ENCODE measurements at places on chromosomes 3 and 15.

DNA sequence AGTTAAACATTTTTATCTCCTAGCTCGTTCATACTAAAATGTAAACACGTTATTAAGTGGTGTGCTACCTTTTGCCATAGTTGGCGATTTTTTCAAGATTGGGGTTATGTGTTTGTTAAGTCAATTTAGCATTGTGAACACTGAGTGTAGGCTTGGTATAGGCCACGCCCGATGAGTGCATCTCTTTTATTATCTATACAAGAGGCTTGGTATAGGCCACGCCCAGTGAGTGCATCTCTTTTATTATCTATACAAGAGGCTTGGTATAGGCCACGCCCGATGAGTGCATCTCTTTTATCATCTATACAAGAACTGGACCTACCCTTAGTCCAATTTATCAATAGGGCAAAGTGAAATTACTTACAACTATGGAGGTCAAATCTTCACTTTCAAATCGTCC lies 70.4 kb downstream of the NIPA2 start:
- DNase-seq, result no peak

GRCh38 chr3:88267847-88268246 lies 118.1 kb downstream of the C3orf38 start:
- no peak for DNase-seq

DNA sequence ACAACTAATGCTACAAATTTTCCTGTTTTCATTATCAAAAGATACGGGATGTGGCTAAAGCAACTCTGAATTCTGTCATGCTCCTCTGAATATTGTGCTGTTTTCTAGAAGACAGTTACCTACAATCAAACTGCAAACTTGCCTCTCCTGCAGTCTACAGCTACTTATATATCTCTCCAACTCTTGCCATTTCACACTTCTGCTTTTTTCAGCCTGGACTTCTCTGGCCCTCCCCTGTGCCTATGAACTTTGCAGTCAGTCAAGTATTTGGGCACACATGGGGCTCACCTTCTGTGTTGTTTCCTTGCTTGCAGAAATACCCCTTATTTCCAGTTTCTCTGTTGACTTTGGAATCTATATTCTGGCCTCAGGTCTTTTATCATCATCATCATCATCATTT lies 575.6 kb downstream of the GRM7 start:
- DNase-seq, result no peak

DNA sequence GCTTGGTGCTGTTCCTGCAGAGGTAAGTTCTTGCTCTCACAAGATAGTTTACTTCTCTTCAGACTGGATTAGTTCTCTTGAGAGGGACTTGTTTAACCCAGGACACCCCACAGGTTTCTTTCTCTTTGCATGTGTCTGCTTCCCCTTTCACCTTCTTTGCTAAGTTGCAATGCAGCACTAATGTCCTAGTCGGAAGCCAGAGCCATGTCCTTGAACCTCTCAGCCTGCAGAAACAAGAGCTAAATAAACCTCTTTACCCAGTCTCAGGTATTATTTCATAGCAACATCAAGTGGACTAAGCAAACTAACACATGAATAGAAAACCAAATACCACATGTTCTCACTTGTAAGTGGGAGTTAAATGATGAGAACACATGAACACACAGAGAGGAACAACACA lies 915.2 kb downstream of the NSUN3 start:
- no peak for DNase-seq

DNA sequence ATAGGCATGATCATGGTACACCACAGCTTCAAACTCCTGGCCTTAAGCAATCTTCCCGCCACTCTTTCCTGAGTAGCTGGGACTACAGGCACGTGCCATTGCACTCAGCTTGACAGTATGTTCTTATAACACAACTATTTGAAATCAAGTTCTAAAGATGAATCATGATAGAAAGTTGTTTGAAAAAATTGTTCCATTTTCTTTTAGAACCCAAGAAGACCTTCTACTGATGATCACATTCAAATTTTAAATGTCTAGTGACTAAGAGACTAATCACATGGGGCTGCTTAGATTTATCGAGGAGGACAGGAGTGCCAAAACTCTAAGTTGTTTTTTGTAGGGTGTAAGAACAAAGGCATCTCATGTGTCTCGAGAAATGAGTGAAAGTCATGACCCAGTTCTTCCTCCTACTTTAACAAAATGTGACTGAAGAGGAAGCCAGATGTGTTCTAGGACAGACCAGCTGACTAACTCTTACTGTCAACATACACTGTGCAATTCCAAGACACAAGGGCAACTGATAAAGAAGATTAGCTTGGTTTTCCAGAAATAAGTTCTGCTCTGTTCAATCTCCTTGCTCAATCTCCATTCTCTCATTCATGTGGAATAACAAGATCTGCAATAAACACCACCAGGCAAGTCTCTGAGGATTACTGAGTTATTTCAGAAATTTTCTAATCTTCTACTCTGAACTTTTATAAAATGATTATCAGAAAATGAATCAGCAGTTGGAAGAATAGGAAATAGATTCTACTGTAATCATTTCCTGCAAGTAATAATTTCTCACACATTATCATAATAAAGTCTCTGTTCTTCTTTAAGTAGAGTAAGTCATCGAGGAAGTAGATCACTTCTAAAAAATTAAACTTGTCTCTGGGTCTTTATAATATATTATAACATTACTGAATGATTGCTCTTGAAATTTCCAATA lies 122.6 kb upstream of the CCNL1 start:
- no peak for DNase-seq
